ENCODE measurements at places on chromosomes 11 and 22.

DNA sequence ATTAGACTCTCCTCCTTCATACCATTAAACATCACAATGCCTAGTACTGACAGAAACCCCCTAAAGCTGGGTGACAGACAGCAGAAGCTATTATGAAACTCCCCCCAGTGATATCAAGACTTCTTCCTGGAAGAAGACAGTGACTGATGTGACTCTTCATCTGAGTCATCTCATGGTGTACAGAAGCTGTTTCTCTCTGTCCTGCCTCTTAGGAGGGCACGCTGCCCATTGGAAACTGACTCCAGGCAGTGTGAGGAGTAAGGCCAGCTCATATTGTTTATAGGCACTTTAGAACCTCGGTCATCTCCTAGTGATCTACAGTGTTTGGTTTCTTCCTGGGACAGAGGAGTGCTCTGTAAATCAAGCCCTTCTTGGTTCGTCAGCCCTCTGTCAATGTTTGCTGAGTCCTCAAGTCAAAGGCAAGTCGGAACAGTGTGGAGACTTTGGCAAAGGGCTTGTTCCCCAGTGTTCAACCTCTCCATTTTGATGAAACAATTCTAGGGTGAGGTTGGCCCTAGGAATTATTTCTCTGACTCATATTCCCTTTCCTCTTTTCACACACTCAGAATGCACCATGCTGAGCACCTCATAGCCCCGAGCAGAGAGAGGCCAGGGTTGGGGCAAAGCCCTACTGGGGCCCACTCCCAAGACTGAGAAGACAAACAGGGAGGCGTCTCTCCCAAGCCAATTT is 172.5 kb upstream of the TMEM45B start:
- DNase-seq: peak; percentile 93

- DNase-seq: no peak
These were observed 15.6 kb downstream of the PISD start for GRCh38 chr22:31646186-31647019.

DNA sequence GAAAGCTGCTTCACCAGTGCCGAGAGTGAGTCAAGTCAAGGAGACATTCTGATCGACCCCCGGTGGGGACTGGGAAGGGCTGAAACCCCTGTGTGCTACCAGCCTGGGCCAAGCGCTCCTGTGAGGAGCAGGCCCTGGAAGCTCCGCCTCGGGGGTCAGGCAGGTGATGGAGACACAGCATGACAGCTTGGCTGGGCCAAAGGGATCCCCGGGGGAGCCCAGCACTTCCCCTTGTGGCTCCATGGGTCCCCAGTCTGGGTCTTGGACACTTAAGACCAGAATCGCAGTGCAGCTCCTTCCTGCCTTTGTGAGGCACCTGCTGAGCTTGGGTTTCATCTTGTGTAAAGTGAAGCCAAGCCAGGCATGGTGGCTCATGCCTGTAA is 89.2 kb downstream of the MORC2 start:
- no peak for DNase-seq

DNA sequence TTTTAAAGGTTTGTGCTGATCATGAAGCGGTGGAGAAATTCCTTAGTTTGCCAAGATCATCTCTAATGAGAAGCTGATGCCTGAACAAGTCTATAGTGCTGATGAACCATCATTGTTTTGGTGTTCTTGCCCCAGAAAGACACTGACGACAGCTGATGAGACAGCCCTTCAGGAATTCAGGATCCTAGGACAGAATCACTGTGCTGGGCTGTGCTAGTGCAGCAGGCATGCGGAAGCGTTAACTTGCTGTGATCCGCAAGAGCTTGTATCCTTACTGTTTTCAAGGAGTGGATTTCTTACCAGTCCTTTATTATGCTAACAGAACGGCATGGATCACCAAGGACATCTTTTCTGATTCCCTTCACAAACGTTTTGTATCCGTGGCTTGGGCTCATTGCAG is 104.1 kb downstream of the TBC1D22A start:
- DNase-seq: no peak

DNA sequence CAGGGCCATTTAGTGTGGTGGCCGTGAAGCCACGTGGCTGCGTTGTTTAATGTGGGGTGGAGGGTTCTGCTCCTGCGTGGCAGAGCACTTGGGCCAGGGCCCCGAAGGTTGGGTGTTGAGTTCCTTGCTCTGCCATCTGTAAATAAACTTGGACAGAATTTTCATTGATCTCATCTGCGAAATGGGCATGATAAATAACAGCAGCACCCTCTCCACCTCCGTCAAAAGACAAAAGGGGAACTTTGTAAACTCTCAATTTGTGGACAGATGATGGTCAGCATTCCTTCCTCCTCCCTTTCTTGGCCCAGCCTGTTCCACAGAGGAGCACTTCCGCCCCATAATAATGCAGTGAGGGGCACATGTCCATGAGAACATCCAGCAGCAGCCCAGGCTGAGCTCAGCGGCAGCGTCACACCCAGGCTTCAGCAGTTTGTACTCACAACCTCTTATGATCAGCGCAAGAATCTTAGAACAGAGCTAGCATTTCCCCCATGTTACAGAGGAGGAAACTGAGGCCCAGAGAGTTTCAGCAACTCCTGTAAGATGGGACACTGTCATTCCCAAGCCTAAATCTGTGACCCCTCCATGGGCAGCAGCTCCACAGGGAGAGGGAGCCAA is 874.5 kb downstream of the BRD1 start:
- DNase-seq: peak; percentile 0

GRCh38 chr11:127049486-127049885 is 48.9 kb upstream of the KIRREL3 start:
- DNase-seq: no peak

GRCh38 chr11:111299101-111300026 is 1.0 kb downstream of the POU2AF3 start:
- peak; percentile 54 for DNase-seq

DNA sequence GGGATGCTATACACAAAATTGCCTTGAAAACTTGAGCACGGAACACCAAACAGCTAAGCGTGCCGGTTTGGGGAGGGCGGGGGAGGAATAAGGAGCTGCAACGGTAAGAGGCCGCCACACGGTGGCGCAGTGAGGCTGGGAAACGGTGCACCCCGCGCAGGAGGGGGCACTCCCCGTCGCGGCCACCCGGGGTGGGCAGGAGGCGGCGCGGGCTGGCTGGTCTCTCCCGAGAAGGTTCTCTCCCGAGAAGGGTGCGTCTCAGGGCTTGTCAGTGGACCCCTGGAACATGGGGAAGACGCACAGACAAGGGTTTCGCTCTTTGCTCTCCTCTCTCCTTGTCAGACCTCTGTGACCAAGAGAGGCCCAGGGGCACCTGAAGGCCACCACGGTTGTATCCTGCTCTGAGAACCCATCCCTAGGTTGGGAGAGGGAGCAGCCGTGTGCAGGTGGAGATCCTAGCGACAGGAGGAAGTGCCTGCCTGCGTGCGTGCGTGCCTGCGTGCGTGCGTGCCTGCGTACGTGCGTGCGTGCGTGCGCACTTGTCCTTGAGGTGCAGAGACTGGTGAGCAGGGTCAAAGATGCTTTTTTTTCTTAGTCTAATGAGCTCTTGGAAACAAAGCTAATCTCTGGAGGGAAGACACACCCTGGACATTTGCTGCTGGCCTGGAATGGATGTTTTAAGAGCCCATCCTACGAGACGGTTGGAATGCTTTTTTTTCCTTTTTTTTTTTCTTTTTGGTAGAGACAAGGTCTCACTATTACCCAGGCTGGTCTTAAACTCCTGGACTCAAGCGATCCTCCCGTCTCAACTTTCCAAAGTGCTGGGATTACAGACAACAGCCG is 18.1 kb upstream of the JAM3 start:
- peak; percentile 60 for DNase-seq

- no peak for DNase-seq
These were observed 17.8 kb downstream of the TREH start for GRCh38 chr11:118661425-118662301.

GRCh38 chr11:102139081-102139498 is 28.8 kb downstream of the YAP1 start:
- DNase-seq: no peak

DNA sequence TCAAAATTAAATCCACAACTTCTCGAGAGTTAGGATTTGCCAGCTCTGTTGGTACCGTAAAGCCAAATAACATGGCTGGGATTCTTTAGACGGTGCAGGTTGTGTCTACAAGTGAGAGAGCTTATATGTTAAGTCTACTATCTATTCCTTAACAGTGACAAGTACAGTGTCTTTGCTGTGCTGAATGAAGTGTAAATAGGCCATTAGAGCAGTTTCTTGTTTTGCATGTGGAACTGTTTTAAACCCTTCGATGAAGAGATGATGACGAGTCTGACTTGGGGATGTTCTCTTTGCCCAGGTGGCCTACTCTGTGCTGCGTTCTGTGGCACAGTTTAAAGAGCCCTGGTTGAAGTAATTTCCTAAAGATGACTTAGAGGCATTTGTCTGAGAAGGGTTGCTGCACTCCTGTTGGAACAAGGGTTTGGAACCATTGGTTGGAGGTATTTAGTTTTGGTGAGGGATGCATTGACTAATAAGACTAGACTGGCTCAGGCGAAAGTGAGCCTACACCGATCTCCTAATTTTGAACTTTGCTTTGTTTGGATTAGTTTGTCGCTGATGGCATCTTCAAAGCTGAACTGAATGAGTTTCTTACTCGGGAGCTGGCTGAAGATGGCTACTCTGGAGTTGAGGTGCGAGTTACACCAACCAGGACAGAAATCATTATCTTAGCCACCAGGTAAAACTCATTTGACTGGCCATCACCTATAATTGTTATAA is 988 bp downstream of the RPS3 start:
- no peak for DNase-seq

- DNase-seq: no peak
These were observed 24.6 kb upstream of the IGLL5 start for GRCh38 chr22:22863001-22863400.

GRCh38 chr11:2886936-2887335 is 1.4 kb upstream of the CDKN1C start:
- DNase-seq: no peak

DNA sequence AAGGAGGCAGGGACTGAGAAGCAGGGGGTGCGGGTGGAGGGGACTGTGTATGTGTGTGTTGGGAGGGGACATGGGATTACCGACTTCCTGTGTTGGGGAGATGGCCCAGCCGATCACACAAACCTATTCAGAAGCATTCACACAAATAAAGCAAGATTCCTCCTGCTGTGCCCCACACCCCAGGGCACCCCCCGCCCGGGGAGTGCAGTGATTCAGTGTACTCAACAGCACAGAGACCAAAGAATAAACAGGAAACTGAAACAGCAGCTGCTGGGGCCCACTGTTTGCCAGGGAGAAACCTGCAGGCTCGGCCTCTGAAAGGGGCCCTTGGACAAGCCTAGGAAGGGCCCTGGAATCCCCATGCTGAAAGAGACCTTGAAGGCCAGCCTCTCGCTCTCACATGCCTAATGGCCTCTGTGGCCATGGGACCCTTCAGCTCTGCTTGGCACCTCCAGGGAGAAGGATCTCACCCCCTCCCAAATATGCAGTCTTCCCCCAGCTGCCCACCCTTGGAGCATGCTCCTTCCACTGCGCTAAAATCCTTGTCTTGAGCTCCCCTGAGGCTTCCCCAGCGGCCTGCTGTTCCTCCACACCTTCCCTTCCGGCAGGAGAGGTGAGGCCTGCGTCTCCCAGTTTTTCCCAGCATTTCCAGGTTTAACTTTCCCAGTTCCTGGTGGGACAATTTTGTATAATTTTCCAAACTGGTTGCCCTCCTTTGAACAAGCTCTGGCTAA is 72.9 kb downstream of the CSNK2A3 start:
- no peak for DNase-seq

- no peak for DNase-seq
These were observed 9.1 kb upstream of the RANBP1 start for GRCh38 chr22:20106849-20107237.

DNA sequence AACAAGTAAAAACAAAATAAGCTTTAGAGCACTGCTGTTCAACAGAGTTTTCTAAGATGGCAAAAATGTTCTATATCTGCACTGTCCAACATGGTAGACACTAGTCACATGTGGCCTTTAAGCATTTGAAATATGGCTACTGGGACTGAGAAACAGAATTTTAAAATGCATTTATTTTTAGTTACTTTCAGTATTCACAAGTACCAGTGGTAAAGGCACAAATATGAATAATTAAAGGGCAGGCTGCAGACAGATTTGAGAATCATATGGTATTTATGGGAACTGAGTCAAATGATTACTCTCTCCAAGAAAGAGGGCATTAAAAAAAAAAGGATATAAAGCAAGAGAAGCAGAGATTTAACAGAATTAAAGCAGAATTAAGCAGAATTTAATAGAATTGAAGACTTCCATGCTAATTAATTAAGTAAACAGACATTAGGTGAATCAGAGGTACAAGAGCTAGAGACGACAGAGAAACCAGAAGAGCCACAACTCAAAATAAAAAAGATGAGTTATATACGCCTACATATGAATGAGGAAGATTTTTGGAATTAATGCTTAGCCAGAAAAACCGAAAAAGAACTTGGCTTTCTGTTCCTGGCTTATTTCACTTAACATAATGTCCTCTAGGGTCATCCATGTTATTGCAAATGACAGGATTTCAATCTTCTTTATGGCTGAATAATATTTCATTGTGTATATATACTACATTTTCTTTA is 160.4 kb downstream of the ATG16L2 start:
- no peak for DNase-seq

DNA sequence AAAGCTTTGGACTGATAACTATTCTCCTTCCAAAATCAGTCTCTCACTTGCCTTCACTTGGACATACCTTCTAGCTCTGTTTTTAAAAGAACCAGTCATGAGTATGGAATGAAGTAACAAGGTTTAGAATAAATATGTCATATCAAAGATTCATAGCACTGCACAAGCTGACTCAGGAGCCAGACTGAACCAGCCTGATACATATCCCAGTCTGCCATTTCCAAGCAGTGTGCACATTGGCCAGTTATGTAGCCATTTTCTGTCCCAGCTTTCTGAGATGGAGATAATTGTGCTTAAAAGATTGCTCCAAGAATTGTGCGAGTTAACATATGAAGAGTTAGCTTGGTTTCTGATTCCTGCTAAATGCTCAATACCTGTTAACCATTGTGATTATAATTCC is 311.3 kb downstream of the C11orf87 start:
- no peak for DNase-seq

GRCh38 chr11:118530683-118531596 is at the start of gene TMEM25:
TSS of gene TMEM25 (plus strand) at chr11:118531192. CDS start at chr11:118531802, 610 bp downstream.
- peak; percentile 69 for DNase-seq

- DNase-seq: peak; percentile 67
These were observed 61.0 kb downstream of the APIP start for GRCh38 chr11:34855021-34855753.

DNA sequence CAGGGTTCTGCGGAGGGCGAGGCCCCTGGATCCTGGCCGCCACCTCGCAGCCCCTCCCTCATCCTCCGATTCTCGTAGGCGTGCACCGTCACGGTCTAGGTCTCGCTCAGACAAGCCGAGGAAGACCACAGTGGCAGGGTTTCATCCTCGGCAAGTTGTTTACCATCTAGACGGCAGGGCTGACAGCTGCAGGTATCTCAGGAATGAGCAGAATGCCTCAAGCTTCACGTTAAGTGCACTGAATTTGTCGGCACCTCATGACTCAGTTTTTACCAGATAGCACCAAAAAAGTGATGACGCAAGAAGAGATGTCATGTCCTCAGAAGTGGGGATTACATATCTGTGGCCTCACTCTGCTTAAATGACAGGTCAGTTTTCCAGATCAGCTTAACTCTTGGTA is 35.1 kb downstream of the WT1 start:
- no peak for DNase-seq
